ENCODE measurements at places on chromosomes 11 and 22. TPM values are rescaled to one million over a fixed set of nuclear protein-coding genes. Genes with fewer than 3 reads are reported as not detected.

KRTAP5-10 gene
- 0.16 TPM for total RNA-seq

CALCA gene
- not detected for total RNA-seq

DNA sequence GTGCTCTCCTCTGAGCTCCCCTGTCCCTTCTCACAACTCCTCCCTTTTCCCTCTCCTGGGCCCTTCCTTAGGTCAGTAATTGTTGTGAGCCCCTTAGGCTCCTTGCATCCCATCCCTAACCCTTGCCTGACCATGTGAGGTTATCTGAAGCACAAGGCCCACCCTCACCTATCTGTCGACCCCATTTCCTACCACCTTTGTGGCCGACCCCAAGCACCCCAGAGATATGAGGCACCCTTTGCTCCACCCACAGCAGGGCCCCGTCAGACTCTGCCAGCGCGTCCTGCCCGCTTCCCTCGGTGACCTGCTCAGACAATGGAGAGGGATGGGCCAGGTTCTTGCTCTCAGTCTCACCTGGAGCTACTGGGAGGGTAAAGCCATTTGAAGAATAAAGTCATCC lies 1.3 kb downstream of the GNG3 start:
- ATAC-seq = peak; percentile 47

- ATAC-seq = peak; percentile 37
Measured at GRCh38 chr22:23816156-23816976, 22.4 kb downstream of the DERL3 start.

PKP3 gene
- total RNA-seq = 359 TPM

- ATAC-seq = no peak
Measured at GRCh38 chr11:35853971-35854370, 89.9 kb upstream of the LDLRAD3 start.

- ATAC-seq = no peak
Measured at GRCh38 chr11:69939551-69940245, 120.5 kb upstream of the FGF3 start.

DNA sequence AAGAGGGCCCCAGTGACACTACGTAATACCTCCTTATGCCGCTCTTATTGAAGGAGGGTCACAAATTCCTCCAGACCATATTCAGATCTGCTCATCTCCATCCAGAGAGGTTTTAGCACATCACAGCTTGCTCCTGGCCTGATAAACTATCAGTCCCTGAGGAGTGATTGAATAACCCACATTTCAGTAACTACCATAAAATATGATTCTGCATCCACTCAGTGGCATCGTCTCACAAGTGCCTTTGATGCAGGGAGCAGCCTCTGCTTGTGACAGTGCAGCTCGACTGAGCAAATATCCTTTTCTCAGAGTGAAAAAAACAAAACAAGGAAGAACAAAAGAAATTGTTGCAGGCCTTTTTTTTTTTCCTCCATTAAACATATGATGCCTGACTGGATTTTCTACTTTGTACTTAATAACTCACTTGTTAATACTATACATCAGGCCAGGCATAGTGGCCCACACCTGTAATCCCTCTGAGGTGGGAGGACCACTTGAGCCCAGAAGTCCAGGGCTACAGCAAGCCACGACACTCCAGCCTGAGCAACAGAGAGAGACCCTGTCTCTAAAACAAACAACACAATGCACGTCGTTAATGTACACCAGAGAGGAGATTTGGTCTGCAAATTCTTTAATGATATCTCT lies 64.5 kb downstream of the DDX10 start:
- no peak for ATAC-seq

DNA sequence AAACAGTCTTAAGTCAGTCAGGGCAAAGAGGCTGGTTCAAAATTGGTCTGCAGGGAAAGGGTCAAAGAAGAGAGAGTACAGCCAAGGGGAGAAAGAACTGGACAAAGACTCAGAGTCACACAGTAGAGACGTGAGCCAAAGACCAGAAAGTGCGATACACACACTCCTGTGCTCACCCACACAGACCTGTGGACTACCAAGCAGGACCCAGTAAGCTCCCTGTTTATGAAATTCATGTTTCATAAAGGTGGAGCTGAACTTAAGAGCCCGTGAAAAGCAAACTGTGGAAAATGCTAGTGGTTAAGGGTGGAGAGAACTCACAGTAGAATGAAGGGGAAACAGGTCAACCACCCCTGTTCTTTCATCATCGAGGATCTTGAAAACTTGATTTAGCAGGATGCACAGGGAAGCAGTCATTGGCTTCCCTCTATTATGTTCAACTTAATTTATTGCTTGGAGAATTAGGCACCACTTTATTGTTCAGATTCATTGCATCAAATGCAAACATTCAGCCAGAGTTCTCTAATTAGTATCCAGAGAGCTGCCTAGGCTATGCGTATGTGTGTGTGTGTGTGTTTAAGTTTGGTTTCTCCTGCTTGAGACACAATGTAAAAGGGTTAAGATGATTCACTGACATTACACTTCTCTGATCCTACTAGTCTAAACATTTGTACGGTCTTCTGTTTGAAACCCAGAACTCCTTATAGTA lies 160.9 kb upstream of the MTMR2 start:
- peak; percentile 20 for ATAC-seq

OR52I2 gene
- total RNA-seq = not detected

- ATAC-seq = no peak
Measured at GRCh38 chr22:20423008-20423905, 14.4 kb downstream of the SCARF2 start.

GRCh38 chr11:118295815-118296454 lies 8.6 kb upstream of the CD3E start:
- peak; percentile 68 for ATAC-seq

DNA sequence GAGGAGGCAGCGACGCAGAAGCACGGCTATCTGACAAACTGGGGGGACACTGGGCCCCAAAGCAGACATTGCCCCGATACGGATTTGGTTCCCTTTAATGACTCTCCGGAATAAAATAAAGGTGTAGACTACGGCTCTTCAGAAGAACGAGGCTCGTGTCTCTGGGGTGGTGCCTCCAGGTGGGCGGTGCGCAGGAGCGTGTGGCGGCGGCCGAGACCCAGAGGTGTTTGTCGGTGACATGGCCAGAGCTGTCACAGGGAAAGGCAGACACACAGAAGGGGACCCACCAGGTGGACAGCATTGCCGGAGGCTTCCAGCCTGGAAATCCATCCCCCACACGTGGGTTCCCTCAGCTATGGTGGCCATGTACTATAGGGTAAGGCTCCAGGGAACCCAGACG lies 366.0 kb downstream of the BRD1 start:
- no peak for ATAC-seq

ELF5 gene
- total RNA-seq = 0.32 TPM

DNA sequence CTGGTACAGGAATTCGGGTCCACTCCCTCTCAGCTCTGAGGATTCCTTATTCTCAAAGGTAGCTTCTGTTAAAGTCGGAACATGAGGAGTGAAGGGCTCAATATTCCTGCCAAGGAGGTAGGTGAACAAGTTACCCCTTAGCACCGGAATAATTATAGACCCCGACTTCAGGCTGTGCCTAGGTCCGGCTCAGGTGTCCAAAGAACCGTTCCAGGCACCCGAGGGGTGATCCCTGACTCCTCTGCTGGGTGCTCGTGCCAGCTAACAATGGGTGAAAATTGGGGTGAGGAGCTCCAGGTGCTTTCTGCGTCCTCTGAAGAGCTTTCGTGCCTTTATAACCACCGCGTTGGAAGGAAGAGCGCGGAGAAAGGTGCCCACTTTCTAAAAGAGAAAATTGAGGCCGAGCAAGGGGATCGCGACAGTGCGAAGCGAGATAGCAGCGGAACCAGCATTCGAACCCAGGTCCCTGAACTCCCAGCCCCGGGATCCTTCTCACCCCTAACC lies 393 bp downstream of the CYB561A3 start:
- no peak for ATAC-seq

ALX4 gene
- total RNA-seq = not detected

GRCh38 chr11:75339685-75340409 lies 11.6 kb downstream of the ARRB1 start:
- ATAC-seq = no peak

DNA sequence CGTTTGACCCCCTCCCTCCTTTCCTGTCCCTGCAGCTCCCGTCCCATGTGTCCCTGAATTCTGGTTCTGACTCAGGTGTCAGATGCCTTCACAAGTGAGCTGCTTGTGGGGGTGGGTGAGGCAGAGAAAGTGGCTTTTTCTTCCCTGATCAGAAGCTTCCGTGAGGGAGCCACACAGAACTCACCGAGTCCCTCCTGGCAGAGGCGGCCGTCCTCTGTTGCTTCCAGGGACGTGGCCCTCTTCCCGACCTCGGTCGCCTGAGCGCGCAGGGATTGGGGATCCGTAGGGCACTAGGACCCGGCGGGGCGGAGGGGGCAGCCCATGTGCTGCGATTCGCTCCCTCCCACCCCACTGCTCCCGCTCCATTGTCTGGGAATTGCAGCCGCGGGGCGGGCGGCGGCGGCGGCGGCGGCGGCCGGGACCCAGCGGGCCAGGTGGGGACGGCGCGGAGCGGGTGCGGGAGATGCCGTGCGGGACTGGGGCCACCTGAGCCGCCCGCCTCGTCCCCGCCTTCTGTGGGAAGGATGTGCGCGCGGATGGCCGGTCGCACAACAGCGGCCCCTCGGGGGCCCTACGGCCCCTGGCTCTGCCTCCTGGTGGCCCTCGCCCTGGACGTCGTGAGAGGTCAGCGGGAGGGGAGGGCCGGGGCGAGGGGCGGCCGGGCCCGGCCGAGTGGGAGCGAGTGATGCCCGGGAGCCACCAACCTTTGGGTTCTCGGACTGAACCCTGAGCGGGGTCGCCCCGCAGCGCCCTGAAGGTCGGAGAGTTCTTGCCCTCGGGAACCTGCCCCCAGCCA lies at the start of gene TMEM132A:
TSS of gene TMEM132A (plus strand) at position 351 of the 796 bp plus-strand sequence. CDS start at position 525, 174 bp downstream.
- peak; percentile 62 for ATAC-seq

- ATAC-seq = peak; percentile 29
Measured at GRCh38 chr11:123137431-123138224, 57.4 kb downstream of the CLMP start.

DNA sequence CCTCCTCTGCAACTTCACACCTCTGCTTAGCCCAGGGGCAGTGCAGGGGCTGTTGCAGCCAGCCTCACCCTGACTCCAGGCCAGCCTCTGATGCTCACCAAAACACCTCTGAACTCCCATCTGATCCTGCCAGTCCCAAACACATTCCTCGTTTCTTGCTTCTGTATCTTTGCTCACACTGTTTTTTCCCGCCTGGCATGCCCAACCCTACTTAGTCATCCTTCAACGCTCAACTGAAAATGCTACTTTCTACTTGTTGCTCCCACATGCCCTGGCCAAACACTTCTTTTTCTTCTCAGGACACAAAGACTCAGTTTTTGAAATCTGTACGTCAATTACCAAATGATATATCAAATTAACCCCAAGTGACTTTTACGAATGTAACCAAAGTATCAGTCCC lies 140.8 kb upstream of the ZBED5 start:
- ATAC-seq = peak; percentile 23

- ATAC-seq = peak; percentile 52
Measured at GRCh38 chr11:2268729-2269600, 1.4 kb downstream of the ASCL2 start.

- ATAC-seq = no peak
Measured at GRCh38 chr11:128767591-128768001, 73.7 kb downstream of the FLI1 start.

DNA sequence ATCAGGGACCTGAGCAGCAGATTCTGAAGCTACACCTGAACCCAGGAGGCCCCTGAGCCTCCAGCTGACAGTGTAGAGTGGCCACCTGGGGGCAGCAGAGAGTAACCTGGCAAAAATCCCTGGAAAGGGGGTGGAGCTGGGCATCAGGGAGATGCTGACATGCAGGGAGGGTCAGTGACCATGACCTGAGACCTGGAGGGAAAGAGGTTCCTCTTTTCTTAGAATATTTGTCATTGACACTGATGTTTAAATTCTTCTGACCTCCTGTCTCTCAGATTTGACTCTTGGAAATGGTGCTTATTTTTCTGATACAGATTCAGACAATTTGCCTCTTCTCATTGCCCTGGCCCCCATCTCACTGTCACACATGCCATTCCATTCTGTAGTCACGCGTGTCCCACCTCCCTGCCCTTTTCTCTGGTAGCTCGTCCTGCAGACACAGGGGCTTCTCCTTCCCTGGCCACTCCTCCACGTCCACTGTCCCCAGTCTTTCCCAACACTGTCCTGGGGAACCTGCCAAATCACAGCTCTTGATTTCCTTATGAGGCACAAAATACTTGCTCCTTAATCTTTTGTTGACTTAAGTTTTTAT lies 117.2 kb upstream of the IGLL5 start:
- peak; percentile 67 for ATAC-seq

GRCh38 chr22:49853981-49854831 lies 562 bp downstream of the ZBED4 start:
- no peak for ATAC-seq
